ENCODE measurements at places on chromosomes 7 and 10.

DNA sequence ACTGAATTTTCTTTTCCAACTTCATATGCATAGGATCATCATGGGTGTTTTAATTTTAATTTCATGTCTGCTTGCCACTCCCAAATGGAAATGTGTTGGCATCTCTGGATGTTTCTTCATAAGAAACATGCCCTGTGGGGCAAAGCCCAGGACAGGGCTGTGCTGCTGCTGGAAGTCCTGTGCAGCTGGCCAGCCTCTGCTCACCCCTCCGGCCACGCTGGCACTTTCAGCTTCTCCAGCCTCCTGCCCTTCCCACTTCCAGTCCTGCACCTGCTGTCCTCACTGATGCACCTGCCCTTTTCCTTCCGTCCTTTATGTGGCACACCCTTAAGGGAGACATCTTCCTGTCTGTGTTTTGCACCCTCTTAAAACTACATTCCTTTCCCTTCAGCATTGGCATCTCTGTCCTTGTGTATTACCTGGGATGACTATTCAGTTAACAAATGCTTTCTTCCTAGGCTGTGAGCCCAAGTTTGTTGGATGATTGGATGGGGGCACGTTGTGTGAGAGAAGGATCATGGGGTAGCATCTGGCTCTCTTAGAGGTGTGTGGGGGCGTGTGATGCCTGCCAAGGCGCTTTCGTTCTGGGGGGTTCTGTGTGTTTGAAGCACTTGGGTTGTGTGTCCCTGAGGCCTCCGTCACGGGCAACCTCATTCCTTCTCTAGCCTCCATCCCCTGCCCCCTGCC, 56.8 kb downstream of the TCF7L2 start:
- DNase-seq = no peak

DNA sequence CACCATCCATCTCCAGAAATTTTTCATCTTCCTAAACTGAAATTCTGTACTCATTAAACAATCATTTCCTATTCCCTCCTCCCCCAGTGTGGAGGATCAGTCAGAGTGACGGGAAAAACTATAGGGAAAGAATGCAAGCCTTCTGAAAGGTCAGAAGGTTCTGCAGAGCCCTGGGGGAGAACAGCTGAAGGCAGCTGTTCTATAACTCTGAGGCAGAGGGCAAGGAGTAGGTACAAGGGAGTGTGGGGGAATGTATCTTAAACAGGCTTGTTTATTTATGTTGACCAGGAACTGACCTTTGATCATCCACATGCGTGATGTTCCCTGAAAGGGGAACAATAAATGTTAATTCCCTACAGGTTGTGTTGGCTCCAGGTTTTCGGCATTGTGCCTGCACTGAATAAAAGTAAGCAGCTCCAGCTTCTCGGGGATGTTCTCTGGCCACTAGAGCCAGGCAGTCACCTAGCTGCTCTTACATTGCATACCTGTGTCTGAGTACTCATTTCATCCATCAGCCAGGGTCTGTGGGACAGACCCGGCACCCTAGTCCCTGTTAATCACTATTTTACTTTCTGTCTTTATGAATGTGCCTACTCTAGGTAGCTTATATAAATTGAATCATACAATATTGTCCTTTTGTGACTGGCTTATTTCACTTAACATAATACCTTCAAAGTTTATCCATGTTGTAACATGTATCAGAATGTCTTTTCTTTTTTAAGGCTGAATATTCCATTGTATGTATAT, 5.8 kb downstream of the IFIT1 start:
- no peak for DNase-seq

DNA sequence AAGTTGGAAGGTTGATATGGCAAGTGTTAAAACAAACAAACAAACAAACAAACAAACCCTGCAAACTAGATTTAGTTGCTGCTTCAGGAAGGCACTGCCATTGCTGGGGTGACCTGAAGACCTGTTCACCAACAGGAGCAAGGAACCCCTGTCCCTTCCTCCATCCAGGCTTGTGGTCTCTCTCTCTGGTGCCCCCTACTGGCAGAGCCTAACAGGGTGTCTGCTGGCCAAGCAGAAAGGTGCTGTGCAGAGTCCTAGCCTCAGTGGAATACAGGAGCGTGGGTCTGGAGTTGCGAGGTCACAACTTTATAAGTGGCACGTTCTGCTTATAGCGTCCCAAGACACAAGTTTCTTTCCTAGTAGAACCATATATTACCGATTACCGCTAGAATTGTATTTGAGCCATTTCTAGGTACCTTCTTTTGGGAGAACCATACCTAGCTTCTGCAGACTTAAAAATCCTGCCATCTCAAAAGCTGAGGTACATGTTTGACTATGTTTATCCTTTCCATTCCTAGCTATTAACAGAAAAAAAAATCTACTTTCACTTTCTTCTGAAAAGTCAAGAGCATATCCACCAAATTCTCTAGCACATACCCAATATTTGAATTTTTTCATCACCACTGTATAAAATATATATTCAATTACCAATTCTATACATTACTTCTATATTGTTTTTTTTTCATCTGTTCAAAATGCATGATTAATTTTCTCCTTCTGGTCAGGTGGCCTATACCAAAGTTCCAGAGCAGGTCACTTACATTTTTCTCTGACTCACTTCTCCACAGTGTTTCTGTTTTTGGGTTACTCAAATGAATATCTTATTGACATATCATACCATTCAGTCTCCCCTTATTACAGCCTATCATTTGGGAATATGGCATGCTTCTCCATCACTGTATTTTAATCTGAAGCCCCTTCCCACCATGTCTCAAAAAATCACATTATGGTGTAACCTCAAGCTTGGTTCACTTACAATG, 29.1 kb upstream of the CALD1 start:
- DNase-seq = peak; percentile 62

DNA sequence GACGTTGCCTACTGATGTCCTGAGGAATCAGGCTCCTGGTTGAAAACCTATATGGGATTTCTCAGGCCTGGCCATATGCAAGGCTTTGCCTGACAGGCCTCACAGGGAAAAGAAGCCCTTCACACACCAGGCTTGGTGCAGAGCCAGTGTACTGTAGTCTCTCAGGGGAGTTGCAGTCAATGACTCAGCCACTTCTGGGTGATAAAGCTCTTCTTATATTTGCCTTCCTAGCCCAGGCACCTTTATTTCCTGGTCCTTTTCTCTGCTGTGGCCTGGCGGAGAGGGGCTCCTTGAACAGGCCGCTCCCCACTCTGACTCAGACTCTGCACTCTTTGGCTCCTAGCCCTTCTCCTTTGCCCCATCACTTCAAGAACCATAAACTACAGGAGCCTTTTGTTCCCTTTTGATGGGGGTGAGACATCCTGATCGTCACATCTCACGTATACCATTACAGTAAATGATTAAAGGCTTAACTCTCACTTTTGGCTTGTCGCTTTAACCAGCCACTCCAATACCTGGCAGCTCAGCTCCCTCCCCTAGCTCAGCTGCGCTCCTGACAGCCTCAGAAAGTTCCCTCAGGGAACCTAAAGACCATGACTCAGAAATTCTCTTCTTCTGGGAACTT, 33.5 kb downstream of the DPY19L1 start:
- no peak for DNase-seq

GRCh38 chr10:103793920-103794883, 61.2 kb downstream of the SH3PXD2A start:
- DNase-seq = no peak

- no peak for DNase-seq
These were observed 558.2 kb upstream of the PFKP start for GRCh38 chr10:2509081-2509531.

DNA sequence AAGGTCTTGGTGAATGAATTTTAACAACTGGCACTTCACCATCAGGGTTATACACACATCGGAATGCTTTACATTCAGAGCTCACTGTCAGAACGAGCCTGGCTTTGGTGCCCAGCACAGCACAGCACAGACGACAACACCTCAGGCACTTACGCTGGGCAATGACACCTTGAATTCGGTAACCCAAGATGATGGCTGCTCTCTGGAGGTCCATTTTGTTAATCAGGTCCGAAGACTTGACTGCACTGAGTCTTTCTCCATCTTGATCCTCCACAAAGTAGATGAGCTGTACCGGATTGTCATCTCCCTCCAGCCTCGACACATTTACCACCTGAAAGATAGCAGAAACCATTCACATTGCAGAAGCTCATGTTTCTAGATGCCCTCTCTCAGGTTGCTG, 82.4 kb downstream of the KIAA1549 start:
- DNase-seq = no peak
